ENCODE measurements at places on chromosomes 11 and 22. TPM values are rescaled to one million over a fixed set of nuclear protein-coding genes. Genes with fewer than 3 reads are reported as not detected.

DNA sequence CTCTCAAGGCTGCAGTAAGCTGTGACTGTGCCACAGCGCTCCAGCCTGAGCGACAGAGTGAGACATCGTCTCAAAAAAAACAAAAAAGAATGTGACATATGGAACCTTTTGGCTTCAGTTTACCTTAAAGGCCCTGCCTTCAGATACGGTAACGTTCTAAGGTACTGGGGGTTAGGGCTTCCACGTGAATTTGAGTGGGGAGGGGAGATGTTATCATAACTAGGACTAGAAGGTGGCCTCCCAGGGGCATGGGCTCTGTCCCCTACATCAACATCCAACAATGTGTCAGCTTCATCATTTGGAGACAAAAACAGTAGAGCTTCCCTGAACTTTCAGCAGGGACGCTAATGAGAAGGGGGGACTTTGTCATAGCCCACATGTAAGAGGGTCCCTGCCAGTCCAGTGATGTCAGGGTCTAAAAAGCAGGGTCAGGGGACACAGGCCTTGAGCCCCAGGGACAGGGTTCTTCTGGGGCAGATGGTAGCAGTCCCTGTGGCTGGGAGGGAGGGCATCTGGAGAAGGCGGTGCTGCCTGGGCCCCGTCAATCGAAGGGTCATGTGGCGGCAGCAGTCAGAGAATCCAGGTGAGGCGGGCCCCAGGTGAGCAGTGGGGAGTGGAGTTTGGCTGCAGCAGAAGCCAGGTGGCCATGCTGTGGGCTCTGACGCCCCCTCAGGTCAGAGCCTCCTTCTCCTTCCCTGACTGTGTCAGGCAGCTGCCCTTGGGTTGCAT, 79.8 kb downstream of the BCR start:
- no peak for DNase-seq

- no peak for DNase-seq
Measured at GRCh38 chr11:117420143-117420485, 92.5 kb downstream of the CEP164 start.

DNA sequence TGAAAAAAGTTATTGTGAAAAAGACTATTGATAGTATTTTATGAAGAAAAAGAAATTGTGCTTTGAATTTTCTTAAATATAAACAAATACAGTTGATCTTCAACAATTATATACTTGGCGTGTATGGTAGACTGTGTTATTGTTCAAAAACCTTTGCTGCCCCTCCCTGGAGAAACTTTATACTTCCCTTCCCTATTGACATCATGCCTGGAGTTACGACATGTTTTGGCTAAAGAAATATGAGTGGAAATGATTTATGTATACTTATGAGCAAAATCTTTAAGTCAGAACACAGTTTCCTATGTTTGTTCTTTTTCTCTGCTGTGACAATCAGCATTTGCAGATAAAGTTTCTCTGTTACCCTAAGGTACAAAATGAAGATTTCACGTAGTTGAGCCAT, 243.8 kb downstream of the TMEM135 start:
- DNase-seq = no peak

GRCh38 chr11:75022296-75022695, 33.6 kb downstream of the NEU3 start:
- no peak for DNase-seq

- no peak for DNase-seq
Measured at GRCh38 chr11:74927496-74927895, 21.4 kb downstream of the XRRA1 start.

Gene P2RY6
- total RNA-seq = not detected

Gene C22orf23
- total RNA-seq = 0.79 TPM

GRCh38 chr11:69166218-69167115, 10.7 kb downstream of the SMIM38 start:
- no peak for DNase-seq

DNA sequence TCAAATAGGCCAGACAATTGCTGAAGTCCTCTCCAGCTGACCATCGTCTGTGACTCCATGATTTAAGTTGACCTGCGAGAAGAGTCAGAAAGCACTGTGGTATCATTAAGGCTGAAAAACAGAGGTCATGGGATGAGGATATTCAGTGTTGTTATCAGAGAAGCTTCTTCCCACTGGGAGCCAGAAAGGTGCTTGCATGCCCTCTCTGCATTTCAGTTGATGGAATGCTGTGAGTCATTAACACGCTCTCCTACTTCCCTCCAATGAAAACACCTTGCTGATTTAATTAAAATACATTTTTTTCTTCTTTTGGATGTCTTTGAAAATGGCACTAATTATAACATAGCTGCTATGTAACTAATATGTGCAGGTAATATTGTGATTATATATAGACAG, 667.0 kb downstream of the NTM start:
- DNase-seq = no peak

DNA sequence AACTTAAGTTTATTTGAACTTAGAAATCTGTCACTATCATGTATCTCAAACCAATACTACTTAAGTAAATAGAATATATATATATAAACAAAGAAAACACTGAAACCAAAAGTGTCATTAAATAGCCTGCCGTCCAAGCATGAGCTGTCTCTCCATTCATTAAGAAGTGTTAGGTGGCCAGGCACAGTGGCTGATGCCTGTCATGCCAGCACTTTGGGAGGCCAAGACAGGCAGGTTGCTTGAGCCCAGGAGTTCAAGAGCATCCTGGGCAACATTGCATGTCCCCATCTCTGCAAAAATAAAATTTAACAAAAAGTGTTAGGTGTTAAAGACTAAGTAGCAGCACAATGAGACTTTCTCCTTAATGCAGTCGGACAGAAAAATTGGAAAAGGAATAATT, 14.0 kb downstream of the CD6 start:
- DNase-seq = no peak

DNA sequence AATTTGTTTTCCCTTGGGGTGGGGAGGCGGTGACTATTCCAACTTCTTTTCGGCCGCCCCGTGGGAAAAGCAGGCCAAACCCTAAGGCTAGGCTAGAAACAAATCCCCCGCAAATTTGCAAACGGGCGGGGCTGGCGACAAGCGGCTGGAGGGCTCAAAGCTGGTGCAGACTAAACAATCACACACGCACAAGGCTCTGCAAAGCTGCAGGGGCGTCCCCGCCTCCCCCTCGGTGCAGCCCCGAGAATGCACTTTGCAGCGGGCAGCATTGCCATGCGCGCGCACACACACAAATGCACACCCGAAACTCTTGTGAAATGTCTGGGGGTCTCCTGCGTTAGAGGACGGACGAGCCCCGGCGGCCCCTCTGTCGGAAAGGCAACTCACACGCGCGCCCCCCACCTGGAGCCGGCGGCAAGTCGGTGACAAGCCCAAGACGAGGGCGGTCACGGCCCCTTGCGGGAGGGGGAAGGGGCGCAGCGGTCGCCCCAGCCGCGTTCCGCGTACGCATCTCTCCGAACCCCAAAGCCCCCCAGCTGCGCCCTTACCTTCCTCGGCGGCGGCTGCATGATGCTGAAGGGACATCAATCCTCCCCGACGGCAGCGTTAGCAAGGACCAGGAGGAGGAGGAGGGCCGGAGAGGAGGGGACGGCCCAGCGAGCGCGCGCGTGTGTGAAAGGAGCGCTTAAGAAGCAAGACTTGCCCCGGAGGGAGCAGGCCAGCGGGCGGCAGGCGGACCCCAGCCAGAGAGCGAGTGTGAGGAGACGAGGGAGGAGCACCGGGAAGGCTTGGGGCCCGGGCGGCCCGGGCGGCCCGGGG, 600 bp downstream of the FCHSD2 start:
- DNase-seq = peak; percentile 69

Gene MS4A7
- total RNA-seq = not detected

DNA sequence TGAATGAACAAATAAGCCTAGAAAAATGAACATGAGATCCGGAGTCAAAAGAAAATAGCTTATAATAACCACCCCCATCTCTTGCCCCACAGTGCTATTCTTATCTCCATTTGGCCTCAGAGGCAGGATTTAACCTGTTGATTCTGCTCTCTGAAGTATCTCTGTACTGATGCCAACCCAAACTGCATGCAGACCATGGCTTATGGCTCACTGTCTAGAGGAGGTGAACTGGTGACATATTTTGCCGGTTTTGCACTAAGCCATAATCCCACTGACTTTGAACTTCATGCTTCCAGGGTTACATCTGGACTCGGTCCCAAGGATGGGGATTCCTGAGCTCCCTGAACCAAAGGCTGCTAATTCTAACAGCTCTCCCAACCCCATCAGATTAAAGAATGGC, 397.1 kb downstream of the TENM4 start:
- no peak for DNase-seq

Gene KCNC1
- 10.2 TPM for total RNA-seq

GRCh38 chr11:116830184-116830912, 641 bp downstream of the APOC3 start:
- DNase-seq = no peak

Gene ME3
- total RNA-seq = 18.9 TPM

GRCh38 chr11:129352676-129353075, 23.0 kb upstream of the BARX2 start:
- no peak for DNase-seq

DNA sequence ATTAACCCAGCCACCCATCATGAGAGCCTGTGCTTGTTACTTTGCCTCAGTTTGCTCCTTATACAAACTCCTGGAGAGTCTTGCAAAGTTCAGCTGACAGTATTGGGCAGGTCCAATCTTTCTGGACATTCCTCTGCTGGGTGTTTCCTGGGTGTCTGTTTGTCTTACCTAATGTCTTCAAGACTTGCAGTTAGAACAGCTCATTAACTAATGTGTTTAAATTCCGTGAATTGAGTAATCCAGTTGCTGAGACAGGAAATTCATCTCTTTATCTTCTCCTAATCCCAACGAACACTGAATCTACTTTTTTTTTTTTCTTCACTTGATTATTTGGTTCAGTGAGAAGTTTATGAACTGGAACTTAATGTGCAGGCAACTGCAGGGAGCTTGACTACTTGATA, 20.6 kb downstream of the BCO2 start:
- no peak for DNase-seq

Gene HORMAD2
- not detected for total RNA-seq

DNA sequence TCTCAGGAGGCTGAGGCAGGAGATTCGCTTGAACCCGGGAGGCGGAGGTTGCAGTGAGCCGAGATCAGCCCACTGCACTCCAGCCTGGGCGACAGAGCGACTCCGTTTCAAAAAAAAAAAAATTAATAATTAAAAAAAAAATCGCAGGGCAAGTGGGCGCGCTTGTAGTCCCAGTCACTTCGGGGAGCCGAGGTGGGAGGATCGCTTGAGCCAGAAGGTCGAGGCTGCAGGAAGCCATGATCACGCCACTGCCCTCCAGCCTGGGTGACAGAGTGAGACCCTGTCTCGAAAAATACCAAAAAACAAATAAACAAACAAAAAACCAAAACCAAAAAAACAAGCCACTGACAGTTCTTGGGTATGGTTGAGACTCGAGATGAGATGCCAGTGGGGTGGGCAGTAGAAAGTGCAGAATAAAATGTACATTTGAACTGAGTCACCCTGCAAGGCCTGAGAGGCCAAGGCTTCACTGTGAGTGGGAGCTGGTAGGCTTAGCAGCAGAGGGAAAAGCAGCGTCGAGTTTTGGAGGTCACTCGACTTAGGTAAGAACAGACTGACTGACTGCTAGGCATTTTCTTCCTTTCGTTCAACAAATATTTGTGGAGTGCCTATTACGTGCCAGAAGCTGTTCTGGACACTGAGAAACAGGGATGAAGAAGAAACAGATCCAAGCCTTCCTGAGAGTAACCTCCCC, 635 bp upstream of the LDHA start:
- DNase-seq = no peak

DNA sequence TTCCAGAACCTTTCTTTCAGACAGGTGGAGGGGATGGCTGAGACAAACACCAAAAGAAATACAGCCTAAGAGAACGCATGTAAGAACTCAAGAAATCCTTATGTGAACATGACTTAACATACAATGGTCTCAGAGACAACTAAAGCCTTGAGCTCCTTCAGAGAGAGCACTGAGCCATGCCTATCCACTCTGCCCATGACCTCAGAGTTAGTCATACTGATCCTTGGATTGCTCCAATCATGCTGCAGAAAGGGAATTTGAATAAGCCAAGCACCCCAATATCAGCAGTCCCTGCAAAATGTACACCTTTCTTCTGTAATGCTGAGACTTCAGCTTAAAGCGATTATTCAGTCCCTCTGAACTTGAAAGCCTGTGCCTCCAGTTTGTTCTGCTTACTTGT, 43.2 kb upstream of the CHKA start:
- DNase-seq = no peak

GRCh38 chr11:1228921-1229451, 6.1 kb downstream of the MUC5B start:
- DNase-seq = no peak

- no peak for DNase-seq
Measured at GRCh38 chr11:116832350-116833290, 2.9 kb downstream of the APOC3 start.

- no peak for DNase-seq
Measured at GRCh38 chr11:62193952-62194351, 3.9 kb downstream of the SCGB1D1 start.

Gene GUCY1A2
- 4.0 TPM for total RNA-seq

Gene FAM181B
- 5.3 TPM for total RNA-seq

DNA sequence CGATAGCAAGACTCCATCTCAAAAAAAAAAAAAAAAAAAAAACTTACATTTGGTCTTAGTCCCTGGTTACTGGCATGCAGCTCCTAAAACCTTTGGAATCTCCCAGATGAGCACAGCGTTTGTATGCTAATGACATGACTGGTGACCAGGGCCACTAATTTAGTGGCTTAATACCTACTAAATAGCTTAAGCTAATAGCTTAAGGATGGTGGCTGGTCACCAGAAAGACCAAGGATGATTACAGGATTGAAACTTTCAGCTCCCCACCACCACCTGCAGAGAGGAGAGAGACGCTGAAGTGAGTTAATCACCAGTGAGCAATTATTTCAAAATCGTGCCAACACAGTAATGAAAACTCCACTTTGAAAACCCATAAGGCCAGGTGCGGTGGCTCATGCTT, 37.1 kb downstream of the DENND5A start:
- DNase-seq = no peak

Gene INS
- total RNA-seq = not detected

Gene SMTNL1
- not detected for total RNA-seq

DNA sequence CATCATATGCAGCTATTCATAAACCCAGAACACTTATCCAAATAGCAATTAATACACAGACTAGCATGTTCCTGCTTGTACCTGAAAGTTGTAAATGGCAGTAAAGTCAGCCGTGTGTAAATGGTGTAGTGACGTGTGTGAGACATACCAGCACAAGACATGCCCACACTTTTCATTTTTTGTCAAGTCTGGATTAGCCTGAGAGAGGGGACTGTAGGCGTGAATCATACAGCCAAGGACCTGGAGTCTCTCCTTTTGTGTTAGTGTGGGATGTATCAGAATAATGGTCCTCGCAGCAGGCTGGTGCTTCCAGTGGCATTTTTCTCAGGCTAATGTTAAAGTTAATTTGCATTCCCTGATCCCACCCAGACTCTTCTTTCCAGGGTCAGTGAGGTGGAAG, 116.8 kb upstream of the BMAL1 start:
- no peak for DNase-seq

DNA sequence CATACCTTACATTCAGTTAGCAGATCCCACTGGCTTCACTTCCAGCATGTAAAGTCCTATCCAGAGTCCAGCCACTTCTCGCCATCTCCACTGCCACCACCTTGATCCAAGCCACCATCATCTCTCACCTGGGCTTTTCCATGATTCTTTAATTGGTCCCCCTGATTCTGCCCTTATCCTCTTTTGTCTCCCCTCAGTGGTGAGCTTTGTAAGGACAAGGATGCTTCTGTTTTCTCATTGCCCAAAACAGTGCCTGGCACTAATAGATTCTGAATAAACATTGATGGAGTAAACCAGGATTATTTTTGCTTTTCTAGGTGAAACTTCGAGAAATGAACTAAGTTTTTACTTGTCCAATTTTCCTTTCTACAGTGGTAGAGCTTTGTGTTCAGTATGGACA, 4.4 kb downstream of the POLA2 start:
- no peak for DNase-seq

Gene GRIK4
- total RNA-seq = 0.86 TPM

All from neural crest cell (in vitro differentiated cells).